ENCODE measurements at places on chromosomes 1 and 21.

DNA sequence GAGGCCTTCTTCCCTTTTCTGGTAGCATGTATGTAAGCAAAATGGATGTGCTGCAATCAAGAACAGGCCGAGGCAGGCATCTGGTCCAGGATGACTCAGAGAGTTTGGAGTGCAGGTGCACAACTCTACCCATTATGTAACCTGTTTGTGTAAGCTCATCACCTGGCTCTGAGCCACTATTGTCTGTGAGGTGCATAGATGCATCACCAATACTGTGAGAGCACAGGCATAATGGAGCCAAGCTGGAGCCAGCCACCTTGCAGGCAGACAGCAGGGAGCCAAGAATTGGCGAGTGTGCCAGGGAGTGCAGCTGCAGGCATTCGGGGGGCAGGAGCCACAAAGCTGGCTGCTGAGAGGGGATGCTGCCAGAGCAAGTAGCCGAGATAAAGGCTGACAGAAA lies 549.9 kb upstream of the RGS18 start:
- no peak for DNase-seq

DNA sequence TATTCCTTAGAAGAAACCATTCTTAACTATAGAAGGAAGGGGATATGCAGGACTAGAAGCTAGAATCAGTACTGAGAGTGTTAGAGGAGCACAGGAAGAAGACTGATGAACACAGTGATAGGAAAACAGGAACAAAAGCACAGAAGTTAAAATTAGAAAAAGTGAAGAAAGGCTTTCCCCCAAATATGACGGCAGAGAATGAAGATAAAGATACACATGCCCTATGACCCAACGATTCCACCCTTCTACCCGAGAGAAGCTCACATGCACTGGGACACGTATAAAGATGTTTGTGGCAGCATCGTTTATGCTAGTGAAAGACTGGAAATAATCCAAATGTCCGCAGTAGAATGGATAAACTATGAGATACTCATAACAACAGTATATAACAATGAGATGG lies 74.2 kb downstream of the DTL start:
- no peak for DNase-seq

- DNase-seq, result no peak
Measured at GRCh38 chr1:242477944-242478343, 46.6 kb downstream of the PLD5 start.

DNA sequence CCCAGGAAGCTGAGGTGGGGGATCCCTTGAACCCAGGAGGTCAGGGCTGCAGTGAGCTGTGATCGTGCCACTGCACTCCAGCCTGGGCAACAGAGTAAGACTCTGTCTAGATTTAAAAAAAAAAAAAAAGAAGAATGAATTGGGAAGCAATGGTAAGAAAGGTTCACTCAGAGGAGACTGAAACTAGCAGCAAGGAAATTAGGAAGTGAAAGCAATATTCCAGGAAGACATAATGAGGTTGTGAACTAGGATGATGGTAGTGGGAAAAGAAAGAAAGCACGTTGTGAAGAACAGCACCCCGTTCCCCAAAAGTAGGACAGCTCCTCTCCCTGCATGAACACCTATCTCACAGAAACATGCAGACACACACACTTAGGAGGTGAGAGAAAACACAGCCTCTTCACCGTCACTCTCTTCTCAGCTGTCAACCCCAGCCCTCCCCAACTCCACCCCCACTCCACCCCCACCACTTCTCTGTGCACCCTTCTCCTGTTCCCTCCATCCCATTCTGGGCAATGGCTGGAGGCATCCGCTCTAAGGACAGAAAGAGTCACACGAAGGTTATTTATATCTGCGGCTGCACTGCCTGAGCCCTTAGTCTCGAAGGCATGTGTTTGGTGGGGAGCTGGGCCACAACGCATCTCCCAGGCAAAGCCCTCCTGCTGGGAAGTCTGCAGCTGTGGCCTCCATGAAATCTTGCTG lies 101.8 kb upstream of the LPGAT1 start:
- DNase-seq, result no peak

GRCh38 chr1:11187000-11187399 lies 2.2 kb upstream of the ANGPTL7 start:
- no peak for DNase-seq

DNA sequence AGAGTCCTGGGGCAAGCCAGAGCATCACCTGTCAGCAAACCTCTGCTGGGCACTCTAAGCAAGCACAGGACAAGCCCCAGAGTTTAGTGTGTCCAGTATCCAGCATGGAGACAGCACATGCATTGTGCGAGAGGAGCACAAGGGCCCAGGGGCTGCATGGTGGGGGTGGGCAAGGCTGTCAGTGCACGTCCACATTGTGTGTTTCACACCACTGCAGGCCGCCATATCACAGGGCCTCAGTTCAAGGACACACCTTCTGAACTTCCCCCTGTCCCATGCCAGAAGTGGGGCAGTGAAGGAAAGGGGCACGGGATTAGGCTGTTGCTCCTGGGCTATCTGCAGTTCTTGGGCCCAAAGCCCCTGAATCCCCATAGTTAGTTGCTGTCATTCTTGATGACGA lies 782 bp upstream of the TSTD1 start:
- DNase-seq, result no peak

GRCh38 chr1:170857955-170858354 lies 77.4 kb upstream of the MROH9 start:
- DNase-seq, result no peak

- no peak for DNase-seq
Measured at GRCh38 chr1:4699376-4700301, 45.2 kb downstream of the AJAP1 start.

- DNase-seq, result no peak
Measured at GRCh38 chr1:47675047-47675675, 237.3 kb downstream of the FOXD2 start.

GRCh38 chr1:1982379-1983232 lies 21.0 kb downstream of the CFAP74 start:
- no peak for DNase-seq

GRCh38 chr1:242745079-242745478 lies 220.6 kb upstream of the PLD5 start:
- DNase-seq, result no peak

DNA sequence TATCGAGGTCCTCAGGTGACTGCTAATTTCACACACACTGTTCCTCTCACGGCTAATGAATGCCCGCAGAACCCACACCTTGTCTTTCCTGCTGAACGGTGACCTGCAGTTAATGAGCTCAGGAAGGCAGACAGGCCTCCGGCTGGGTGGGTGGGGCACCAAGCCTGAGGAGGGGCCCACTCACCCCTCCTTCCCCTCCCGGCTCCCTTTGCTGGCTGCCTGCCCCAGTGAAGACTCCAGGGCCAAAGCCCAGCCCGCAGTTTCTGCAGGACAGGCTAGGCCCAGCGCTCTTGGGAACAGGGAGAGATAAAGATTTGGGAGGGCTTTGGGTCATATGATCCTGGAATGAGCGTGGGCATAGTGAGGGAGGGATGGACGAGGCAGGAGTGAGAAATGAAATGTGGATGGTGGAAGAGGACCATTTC lies 26.4 kb downstream of the FOXO6 start:
- DNase-seq, result no peak

DNA sequence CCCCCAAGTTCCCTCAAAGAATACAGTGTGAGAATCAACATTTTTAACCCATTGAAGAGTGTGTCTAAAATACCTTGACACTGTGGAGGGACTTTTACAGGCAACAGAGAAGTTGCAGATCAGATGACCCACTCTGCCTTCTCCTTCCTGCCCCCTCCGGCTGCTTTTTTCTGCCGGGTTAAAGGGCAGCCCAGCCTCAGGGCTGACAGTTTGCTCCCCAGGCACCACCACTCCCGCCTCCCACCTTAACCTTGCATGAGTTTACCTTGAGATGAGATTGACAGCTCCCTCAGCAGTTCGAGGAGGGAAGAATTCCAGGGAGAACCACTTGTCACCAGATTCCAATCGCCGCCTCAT lies 3.2 kb downstream of the MTHFR start:
- peak; percentile 24 for DNase-seq

GRCh38 chr1:53462769-53463501 lies 3.7 kb downstream of the DMRTB1 start:
- no peak for DNase-seq

GRCh38 chr1:225453797-225454648 lies 26.2 kb upstream of the LBR start:
- no peak for DNase-seq

GRCh38 chr21:17828223-17828622 lies 9.1 kb upstream of the C21orf91 start:
- DNase-seq, result no peak

GRCh38 chr1:14910984-14911721 lies 242.4 kb upstream of the TMEM51 start:
- DNase-seq, result no peak

DNA sequence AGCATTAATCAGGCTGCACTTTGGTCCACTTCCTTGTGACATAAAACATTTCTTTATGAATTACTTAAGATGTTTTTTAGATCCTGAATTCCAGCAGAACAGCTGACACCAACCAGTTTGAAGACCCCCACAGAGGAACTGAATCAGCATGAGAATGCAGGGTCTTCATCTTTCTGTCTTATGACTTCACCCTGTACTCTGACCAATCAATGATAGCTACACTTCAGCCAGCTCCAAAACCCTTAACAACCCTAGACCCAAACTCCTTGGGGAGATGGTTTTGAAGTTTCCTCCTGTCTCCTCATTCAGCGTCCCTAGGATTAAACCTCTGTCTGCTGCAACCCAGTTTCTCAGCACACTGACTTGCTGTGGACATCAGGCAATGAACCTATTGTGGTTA lies 175.0 kb downstream of the CTH start:
- no peak for DNase-seq

GRCh38 chr1:245292553-245292952 lies 137.8 kb downstream of the KIF26B start:
- DNase-seq, result no peak

DNA sequence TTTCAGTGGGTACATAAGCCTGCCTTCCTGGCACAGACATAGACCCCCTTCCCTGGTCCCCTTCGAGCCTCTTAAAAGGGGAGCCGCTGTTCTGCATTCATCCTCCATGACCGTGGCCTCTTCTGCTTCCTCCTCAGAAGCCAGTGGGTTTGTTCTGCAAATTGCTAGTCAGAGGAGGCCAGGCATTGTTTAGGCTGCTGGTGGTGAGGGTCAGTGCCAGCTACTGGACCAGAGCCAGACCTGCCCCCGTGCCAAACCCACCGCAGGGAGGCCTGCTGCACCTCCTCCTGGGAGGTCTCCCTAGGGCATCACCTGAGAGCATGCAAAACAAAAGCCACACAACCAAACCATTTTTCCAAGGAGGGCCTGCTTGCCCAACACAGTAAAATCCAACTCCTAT lies 178.4 kb downstream of the MIS18A start:
- DNase-seq, result no peak

GRCh38 chr1:1398677-1399186 lies 403 bp downstream of the CCNL2 start:
- no peak for DNase-seq

- DNase-seq, result no peak
Measured at GRCh38 chr1:84253036-84253435, 48.5 kb upstream of the SAMD13 start.

DNA sequence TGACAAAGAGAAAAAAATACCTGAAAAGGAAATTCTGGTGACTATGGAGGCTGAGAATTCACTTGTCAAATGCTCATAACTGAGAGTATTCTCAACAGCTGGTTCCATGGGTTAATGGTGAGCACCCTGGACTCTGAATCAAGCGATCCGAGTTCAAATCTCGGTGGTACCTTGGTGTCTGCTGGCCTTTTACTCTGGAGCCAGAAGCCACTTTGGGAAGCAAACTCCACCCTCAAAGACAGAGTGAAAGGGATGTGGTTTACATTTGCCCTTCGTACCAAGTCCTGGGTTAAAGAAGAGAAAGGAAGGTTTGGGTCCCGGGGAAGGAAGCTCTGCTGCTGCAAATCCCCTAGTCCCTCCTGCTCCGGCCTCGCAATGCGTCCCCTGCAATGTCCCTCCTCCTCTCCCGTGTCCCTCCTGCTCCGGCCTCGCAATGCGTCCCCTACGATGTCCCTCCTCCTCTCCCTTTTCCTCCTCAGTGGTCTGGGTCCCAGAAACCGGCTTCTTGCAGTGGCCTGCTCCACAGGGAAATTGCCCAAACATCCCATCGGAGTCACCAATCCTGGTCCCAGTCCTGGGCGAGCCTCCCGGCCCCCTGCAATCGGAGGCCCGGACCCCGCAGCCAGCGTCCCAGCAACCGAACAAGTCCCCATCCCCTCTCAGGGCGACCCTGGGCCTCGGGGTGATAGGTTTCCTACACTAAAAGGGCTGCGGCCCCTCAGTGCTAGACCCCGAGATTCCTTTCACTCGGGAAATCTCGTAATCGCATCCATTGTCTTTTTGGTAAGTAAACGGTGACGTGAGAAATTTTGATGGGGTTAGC lies 129.4 kb downstream of the PPIAL4G start:
- DNase-seq, result peak; percentile 24

DNA sequence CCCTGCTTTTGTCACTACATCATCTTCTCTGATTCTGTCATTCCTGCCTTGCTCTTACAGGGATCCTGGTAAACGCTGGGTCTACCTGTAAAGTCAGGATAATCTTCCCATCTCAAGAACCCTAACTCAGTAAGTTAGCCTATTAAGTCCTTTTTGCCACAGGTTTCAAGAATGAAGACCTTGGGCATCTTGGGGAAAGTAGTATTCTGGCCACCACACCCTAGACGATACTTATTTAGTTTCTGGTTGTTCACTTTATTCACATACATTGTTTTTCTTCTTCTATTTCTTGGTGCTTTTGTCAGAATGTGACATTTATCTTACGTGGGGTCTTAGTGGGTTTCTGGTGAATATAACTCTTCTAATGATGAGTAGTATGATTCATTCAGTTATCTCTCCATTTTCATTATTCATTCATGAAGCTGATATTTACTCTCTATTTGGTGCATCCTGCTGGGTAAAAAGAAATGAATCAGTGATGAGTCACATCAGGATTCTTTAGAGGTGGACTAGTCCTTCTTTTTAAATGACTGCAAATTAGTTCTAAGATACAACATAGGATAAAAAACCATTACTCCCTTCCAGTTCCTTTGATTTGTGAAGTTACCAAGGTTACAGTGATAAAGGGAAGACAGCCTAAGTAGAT lies 514.4 kb upstream of the B3GALT2 start:
- DNase-seq, result no peak

- no peak for DNase-seq
Measured at GRCh38 chr1:98783821-98784220, 122.3 kb downstream of the SNX7 start.

DNA sequence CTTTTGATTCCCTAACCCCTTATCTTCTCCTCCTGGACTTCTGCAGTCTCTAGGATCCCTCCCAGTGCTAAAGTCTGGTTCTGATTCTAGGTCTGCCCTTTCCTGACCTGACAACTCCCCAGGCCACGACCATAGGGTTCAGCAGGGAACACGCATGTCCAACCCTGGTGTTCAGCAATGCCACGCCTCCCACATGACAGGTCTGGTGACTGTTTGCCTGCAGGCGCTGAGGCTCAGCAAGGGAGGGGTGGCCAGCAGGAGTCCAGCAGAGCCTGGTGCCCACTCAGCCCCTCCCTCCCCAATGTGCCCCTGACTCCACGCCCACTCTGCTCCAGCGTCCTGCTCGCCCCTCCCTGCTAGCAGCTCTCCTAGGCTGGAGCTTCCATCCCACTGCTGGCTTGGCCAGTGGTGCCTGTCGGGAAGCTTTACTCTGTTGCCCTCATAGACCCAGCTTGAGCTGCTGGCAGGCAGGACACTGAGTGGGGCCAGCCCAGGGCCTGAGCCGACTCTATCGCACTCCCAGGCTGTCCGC lies 17.3 kb downstream of the SLC9A1 start:
- DNase-seq, result peak; percentile 21

GRCh38 chr1:179871940-179872339 lies 5.7 kb downstream of the TOR1AIP2 start:
- DNase-seq, result no peak

All from CD4-positive, alpha-beta T cell treated with Interferon gamma for 1 hour (primary cell).